ENCODE measurements at places on chromosomes 2 and 18.
A peak's percentile ranks its signal among the peaks of the same experiment; 100 is the strongest.

GRCh38 chr2:97663626-97663961 is 250 bp downstream of the ACTR1B start:
- no peak for DNase-seq

- peak; percentile 65 for DNase-seq
Observed at GRCh38 chr2:102473020-102473419, at the start of gene SLC9A4. Gene SLC9A4 (plus strand): TSS chr2:102473226. CDS start chr2:102473760, 534 bp downstream.

DNA sequence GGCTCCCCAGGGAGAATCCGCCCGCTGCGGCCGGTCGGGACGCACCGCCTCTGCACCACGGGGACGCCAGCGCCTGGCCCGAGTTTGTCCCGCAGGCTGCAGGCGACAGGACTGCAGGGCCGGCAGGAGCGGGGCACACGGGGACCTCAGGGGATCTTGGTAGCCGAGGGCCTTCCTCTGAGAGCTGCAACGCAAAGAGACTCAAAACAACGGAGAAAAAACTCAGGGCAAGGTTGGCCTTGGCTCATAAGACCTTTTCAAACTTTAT is 79.7 kb downstream of the ARHGEF4 start:
- DNase-seq = no peak

- DNase-seq = no peak
Observed at GRCh38 chr2:208489687-208490086, 83.1 kb downstream of the PTH2R start.

GRCh38 chr2:171522052-171522787 is at the start of gene CYBRD1:
Gene CYBRD1 (plus strand): TSS chr2:171522474. CDS start chr2:171522546, 72 bp downstream.
- peak; percentile 91 for DNase-seq

GRCh38 chr2:46010925-46011490 is 286.2 kb upstream of the EPAS1 start:
- peak; percentile 81 for DNase-seq

DNA sequence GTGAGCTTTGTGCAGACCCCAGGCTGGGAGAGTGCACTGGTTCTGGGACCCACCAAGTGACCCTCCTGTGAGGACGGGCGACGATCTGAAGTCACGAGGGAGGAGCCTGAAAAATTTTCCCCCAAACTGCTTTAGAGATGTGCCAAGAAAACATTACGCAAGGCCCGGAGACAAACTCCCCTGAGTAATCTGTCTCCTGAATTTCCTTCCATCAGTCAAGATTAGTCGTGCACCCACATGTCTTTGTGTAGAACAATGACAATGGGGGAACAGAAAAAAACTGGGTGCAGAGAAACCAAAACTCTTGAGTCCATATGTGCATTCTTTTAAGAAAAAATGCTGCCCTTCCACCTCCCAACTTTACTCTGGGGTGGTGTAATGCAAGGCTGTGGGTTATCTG is 12.6 kb upstream of the NCK2 start:
- peak; percentile 75 for DNase-seq

GRCh38 chr2:56587456-56587855 is 403.7 kb downstream of the CCDC85A start:
- peak; percentile 17 for DNase-seq

DNA sequence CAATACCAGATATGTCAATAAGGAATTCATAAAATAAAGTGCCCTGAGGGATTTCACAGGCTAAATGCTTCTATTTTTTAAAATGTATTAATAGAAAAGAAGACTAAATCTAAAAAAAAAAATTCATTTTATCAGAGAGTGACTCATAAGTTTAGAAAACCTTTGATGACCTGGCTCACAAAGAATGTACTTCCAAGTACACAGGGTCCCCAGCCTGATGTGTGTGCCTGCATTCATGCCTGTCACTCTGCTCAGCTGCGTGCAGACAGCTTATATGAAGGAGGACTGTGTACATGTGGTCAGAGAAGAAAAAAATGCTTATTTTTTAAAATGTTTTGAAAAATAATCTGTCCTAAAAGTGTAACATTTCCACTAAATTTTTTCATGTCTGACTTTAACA is 3.0 kb upstream of the CPS1 start:
- DNase-seq = peak; percentile 29

- DNase-seq = no peak
Observed at GRCh38 chr2:239392072-239392357, 8.8 kb downstream of the HDAC4 start.

DNA sequence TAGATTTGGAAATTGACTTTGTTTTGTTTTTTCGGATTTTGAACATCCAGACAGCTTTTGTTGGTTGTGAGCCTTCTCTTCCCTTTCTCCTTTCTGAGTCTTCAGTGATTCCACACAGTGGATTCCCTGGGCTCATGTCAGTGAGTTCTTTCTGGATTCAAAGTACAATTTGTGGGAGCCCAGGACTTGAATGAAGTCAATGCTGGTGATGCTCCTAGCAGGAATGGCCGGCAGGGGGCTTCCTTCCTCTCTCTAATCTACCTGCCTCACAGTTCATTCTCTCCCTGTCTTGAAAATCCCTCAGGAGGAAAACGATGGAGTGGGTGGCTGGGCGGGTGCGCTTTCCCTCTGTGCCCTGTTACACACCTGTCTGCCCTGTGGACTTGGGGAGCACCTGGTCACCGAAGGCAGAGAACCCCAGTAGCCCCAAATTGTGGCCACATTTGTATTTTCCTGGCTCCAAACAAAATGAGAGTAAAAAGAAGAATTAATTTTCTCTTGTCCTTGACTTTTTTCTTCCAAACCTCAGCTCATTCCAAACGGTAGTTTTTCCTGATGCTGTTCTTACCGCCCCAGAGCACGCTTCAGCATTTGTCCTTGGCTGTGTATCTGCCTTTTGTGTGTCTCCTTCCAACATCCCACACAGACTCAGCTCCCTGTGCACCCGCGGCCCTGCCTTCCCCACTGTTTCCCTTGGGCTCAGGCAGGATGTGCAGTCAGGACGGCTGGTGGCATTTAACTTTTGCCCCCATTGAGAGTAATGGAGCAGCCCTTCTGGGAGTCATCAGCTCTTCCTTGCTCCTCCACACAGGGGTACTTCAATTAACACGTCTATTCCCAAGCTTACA is 86.6 kb downstream of the MARCO start:
- DNase-seq = peak; percentile 48
